ENCODE measurements at places on chromosomes 7 and 10. TPM values are rescaled to one million over a fixed set of nuclear protein-coding genes. Genes with fewer than 3 reads are reported as not detected.

FAM25A gene
- total RNA-seq = not detected

TAS2R41 gene
- not detected for total RNA-seq

HOXA9 gene
- 46.5 TPM for total RNA-seq

TBATA gene
- total RNA-seq = not detected

PRLHR gene
- total RNA-seq = not detected

GBX1 gene
- not detected for total RNA-seq

SKIDA1 gene
- 1.5 TPM for total RNA-seq

ADAM8 gene
- total RNA-seq = 78.4 TPM

PRF1 gene
- not detected for total RNA-seq

OR13A1 gene
- not detected for total RNA-seq

SH2D4B gene
- not detected for total RNA-seq

MDH2 gene
- total RNA-seq = 109 TPM

COL1A2 gene
- 10.8 TPM for total RNA-seq

ZNF804B gene
- total RNA-seq = not detected

CUZD1 gene
- total RNA-seq = 1.4 TPM

SFTPD gene
- total RNA-seq = not detected

KAZALD1 gene
- total RNA-seq = 4.8 TPM

CHN2 gene
- total RNA-seq = 3.6 TPM

OGA gene
- 78.9 TPM for total RNA-seq

CLCN1 gene
- not detected for total RNA-seq

PLAU gene
- total RNA-seq = 709 TPM

SNCG gene
- not detected for total RNA-seq

AKR1B15 gene
- not detected for total RNA-seq

TSPAN15 gene
- total RNA-seq = 22.4 TPM

YAE1 gene
- total RNA-seq = 18.1 TPM

FFAR4 gene
- not detected for total RNA-seq

WNT8B gene
- total RNA-seq = 0.07 TPM

CFAP46 gene
- 3.8 TPM for total RNA-seq

RAB19 gene
- 6.4 TPM for total RNA-seq

PRKAR2B gene
- 4.1 TPM for total RNA-seq

C10orf105 gene
- total RNA-seq = not detected

TEX47 gene
- total RNA-seq = not detected

FGFR2 gene
- 8.9 TPM for total RNA-seq

MORN4 gene
- total RNA-seq = 11.2 TPM

Measured in kidney epithelial cell (primary cell).